AG20443 (cell line): ENCODE measurements at places on chromosomes 6 and 20.

- DNase-seq, result no peak
Measured at GRCh38 chr20:61619751-61620150, 367.7 kb downstream of the CDH4 start.

DNA sequence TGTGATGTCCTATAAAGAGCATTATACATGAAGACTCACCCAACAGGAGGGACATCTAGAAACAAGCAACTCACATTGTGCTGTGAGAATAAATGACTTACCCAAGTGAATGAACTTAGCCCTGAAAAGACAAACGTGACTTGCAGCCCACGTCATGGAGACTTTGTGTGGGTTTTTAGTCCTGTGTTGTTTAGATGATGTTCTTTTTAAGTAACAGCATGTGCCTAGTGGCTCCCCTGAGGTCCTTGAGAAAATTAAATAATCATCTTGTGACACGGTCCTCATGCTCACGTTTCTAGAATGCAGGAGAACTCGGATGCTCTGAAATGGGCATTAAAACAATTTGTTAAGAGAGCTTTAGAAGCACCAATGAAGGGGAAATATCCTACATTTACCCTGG, 165.1 kb downstream of the SASH1 start:
- DNase-seq, result peak; percentile 38

- DNase-seq, result no peak
Measured at GRCh38 chr20:35000311-35000921, 44.7 kb downstream of the MYH7B start.

GRCh38 chr20:18973529-18974173, 160.1 kb downstream of the SCP2D1 start:
- DNase-seq, result no peak

DNA sequence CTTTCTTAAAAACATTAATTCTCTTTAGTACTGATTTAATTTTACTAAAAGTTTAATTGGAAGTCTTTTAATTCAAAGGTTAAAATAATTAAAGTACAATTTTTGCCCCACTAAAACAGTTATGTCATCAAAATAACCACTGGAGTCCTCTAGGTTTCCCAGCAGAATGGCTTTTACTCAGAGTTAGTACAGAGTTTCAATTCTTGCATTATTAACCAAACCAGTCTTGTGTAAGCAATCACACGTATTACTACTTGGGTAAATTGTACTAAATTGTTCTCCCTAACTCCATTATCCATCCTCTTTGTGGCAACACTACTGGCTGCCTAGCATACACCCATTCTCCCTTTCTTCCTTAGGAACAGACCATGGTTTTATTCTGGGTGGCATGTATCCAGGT, 36.9 kb downstream of the CDK19 start:
- no peak for DNase-seq

- no peak for DNase-seq
Measured at GRCh38 chr6:169426611-169427010, 173.0 kb upstream of the THBS2 start.

DNA sequence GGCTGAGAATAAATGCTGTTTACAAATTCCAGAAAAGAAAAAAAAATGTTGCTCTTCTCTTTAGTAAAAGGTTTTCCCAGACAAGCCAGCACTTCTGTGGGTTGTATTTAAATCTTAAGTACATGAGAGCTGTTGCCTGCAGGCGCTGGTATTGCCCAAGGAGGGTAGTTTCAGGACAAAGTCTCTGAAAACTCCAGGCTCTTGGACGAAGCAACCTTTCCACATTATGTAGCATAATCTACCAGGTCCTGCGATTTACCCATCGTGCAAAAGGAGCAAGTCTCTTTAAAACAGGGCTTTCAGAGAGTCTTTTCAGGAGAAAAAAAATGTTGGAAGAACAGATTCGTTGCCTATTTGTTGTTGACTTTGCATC, 65.6 kb downstream of the PLG start:
- no peak for DNase-seq

GRCh38 chr6:130132286-130132701, 90.5 kb downstream of the SAMD3 start:
- DNase-seq, result no peak

GRCh38 chr6:151948002-151948743, 140.7 kb downstream of the ESR1 start:
- DNase-seq, result no peak

DNA sequence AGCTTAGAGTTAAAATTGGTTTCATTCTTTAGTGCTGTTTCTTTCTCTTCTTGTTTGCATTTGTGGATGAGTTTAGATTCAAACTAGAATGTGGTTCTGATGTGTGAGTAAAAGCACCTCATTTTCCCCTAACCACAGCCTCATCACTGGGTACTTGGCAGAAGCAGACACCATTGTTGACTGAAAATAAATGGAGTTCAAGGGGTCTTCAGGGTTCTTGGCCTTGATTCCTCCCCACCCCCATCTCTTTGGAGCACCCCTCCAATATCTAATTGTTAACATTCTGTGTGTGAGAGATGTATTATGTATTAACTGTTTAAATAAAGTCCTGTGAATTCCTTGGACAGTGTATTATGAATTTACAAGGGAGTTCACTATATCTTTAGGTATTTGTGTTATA, 59.6 kb downstream of the JARID2 start:
- DNase-seq, result no peak

- DNase-seq, result no peak
Measured at GRCh38 chr6:163314791-163315470, 99.6 kb upstream of the QKI start.

- DNase-seq, result peak; percentile 87
Measured at GRCh38 chr6:52503851-52504781, 72.7 kb downstream of the TRAM2 start.

DNA sequence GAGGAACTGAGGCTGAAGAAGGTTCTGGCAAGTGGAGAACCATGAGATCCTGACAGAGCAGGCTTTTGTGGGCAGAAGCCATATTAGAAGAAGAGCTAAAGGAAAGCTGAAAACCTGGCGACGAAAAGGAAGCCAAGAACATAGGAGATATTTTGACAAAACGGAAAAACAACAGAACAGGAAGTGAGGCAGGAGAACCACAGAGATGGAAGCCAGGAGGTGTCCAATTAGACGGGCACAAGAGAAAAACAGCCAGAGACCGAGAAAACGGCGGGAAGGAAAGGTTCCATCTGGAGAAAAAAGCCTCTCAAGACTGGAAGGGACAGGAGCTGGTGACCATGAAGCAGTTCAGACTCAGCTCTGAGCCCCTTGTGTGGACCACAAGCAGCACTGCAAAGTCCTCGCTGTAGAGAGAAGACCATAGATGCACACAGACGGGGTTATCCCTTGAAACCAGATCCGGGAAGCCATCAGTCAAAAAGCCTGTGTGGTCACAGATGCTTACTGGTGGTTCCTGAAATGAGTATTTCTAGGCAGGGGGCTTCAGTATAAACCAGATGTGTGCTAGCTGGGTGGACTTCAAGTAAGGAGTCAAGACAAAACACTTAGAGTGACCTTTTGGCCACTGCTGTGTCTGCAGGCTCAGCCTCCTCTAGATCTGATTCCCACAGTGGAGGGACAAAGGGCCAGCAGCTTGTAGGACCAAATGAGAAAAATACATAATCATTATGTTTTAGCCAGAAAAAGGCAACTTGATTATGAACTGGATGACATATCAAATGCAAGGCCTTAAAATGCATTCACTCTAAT, 30.7 kb downstream of the SSR1 start:
- DNase-seq, result no peak

- DNase-seq, result no peak
Measured at GRCh38 chr6:33914645-33915044, 110.8 kb upstream of the MLN start.

DNA sequence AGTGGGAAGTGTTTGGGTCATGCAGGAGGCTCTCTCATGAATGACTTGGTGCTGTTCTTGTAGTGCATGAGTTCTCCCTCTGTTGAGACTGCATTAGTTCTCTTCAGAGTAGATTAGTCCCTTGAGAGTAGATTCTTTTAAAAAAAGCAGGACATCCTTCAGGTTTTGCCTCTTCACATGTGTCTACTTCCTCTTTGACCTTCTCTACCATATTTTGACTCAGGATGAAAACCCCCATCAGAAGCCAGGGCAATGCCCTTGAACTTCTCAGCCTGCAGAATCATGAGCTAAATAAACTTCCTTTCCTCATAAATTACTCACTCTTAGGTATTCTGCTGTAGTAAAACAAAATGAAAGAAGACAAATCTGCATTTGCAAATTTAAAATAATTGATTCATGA, 170.3 kb downstream of the CD109 start:
- no peak for DNase-seq

DNA sequence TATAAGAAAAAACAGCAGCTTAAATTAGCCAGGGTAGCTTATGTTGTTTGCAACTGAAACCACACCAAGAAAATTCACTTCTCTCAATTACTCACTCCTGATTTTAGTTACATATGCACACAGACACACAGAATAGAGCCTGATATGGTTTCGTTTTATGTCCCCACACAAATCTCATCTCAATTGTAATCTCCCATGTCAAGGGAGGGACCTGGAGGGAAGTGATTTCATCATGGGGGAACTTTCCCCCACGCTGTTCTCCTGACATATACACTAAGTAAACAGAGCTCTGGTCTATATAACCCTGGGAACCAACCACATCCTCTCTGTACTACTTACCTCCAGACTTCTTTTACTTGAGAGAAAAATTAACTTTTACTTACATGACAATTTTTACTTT, 9.8 kb downstream of the OR12D1 start:
- DNase-seq, result no peak

DNA sequence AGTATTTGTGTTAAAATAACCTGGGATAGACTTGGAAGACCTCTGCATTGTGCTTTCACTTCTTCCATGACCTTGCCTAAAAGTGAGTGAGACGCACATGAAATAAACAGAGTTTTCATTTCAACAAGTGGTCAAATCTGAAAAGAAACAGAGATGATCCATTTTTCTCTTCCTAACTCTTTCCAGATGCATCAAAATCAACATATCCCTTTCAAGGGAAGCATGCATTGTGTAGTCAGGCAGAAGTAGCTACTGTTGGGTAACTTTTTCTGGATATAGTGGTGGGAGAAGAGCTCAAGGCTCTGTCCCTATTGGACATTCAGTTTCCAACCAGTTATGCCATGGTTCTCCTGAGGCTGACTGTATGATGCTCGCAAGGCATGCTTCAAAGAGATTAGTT, 233.0 kb upstream of the JAG1 start:
- DNase-seq, result no peak

DNA sequence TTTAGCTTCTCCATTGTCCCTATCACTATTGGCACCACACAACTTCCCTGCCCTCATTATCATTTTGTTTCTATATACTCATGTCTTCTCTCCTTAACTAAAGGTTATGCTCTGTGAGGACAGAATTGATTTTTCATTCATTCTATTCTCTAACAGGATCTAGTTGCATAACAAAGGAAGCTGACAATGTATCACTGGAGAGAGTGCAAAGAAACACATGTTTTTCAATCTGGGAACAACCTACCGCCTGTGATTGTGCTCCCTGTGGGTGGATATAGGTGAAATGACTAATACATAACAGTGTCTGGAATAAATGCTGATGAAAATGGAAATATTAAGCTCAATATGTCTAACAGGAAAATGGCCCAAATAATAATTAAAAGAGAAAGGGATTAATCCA, 56.6 kb downstream of the COL12A1 start:
- no peak for DNase-seq

GRCh38 chr6:129628101-129628815, 81.7 kb downstream of the ARHGAP18 start:
- no peak for DNase-seq

- no peak for DNase-seq
Measured at GRCh38 chr6:93059911-93060310, 359.4 kb downstream of the EPHA7 start.

- peak; percentile 47 for DNase-seq
Measured at GRCh38 chr6:41940759-41941279, 789 bp downstream of the CCND3 start.

DNA sequence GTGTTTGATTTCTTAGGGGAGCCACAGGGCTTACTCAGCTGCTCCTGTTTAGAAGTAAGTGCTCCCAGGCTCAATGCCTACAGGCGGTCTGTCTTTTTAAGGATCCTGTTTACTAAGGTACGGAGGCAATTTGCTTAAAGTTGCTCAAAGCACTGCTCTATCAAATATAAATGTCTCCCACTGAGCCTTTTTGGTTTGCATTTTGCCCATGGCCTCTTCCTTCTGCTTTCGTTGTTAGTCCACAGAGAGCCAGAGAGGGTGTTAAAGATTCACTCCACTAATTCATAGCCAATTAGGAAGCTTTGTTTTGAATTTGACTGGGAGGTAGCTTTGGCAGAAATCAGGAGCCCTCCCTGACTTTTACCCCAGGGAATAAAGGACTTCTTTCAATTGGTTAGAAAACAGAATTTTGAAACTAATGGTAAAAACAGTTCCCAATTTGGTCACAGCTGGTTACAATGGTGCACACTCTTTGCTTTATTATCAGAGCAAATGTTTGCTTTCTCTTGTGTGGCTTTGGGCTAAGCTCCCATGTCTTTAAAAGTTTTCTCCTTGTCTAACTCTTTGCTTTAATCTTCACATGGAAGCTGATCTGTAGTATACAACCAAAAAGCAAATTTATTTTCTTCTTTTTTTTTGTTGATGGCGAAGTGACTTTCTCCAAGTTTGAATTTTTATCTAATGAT, 126.2 kb downstream of the IMPG1 start:
- no peak for DNase-seq

GRCh38 chr6:6003621-6004366, 2.9 kb downstream of the NRN1 start:
- peak; percentile 26 for DNase-seq

DNA sequence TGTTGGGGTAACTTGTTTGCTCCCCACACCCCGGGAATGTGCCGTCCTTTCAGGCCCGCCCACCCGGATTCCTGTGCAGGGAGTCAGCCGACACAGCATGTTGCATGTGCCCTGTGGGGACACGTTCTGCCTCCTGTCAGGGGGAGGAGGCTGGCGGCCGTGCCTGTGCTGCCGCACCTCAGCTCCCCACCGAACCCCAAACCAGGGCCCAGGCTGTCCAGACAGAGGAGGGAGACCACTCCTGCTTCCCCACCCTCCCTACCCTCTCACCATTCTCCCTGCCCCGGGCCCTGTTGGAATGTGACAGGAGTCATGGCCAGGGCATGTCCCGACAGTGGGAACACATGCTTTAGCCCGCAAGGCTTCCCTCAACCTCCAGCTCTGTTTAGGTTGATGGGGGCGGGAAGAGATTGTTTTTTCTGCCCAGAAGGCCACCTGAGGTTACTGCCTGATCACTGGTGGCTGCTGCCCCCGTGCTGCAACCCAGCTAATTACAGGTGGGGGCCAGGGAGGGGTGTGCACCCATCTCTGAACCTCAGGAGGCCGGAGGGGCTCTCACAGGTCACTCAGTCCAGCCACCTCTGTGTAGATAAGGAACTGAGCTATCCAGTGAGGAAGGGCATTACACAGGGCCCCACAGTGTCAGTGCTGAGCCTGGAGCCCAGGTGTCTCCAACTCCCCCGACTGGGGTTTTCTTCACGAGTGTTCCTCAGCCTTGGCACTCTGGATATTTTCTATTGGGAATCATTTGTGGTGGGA, 13.6 kb downstream of the LRRC73 start:
- peak; percentile 84 for DNase-seq

- DNase-seq, result no peak
Measured at GRCh38 chr6:132471787-132472186, 41.1 kb downstream of the STX7 start.

DNA sequence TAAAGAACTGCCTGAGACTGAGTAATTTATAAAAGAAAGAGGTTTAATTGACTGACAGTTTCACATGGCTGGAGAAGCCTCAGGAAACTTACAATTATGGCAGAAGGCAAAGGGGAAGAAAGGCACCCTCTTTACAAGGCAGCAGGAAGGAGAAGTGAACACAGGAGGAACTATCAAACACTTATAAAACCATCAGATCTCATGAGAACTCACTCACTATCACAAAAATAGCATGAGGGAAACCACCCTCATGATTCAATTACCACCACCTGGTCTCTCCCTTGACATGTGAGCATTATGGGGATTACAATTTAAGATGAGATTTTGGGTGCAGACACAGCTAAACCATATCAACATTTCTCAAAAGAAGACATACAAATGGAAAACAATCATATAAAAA, 266.3 kb downstream of the EPM2A start:
- no peak for DNase-seq
